Right renal cortex interstitium (tissue), 3 donors: ENCODE measurements at places on chromosomes 12 and 14. TPM values are rescaled to one million over a fixed set of nuclear protein-coding genes. Genes with fewer than 3 reads are reported as not detected.

Gene BDKRB2
- polyA plus RNA-seq, result 4.2 TPM

Gene KRT83
- not detected for polyA plus RNA-seq

Gene KRT3
- not detected for polyA plus RNA-seq

Gene BEST3
- polyA plus RNA-seq, result 0.32 TPM

Gene C1QL4
- 0.94 TPM for polyA plus RNA-seq

Gene TTC8
- polyA plus RNA-seq, result 35.9 TPM

Gene MYL6B
- polyA plus RNA-seq, result 177 TPM

Gene KRT74
- polyA plus RNA-seq, result not detected

Gene CCND2
- 42.2 TPM for polyA plus RNA-seq

DNA sequence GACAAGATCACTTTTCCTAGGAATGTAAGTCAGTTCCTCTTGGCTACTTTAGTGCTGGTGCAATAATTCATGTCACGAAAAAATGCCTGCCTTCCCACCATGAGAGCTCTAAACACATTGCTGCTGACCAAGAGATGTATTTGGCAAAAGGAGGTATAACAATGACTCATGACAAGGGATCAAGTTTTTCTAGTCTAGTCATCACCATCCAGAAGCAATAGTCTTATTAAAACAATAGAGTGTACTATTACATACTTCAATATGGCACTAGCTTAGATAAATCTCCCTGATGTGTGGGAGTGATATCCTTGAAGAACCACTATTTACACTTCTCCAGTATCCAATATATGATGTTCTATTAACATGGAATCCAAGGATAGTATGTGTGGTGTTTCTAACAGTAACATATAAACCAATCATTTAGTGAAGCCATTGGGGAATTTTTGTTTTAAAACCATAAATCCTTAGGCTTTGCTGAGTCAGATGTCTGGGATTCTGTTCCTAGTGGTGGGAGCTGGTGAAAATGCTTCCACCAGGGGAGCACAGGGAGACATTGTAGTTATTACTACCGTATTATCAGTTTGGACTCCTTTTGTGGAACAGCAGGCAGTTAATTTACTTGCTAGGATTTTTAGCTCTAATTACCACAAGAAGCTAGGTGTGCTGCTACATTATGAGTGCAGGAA is 1387.5 kb downstream of the LRFN5 start:
- no peak for DNase-seq

GRCh38 chr14:103115845-103116572 is 7.3 kb upstream of the TNFAIP2 start:
- no peak for DNase-seq

DNA sequence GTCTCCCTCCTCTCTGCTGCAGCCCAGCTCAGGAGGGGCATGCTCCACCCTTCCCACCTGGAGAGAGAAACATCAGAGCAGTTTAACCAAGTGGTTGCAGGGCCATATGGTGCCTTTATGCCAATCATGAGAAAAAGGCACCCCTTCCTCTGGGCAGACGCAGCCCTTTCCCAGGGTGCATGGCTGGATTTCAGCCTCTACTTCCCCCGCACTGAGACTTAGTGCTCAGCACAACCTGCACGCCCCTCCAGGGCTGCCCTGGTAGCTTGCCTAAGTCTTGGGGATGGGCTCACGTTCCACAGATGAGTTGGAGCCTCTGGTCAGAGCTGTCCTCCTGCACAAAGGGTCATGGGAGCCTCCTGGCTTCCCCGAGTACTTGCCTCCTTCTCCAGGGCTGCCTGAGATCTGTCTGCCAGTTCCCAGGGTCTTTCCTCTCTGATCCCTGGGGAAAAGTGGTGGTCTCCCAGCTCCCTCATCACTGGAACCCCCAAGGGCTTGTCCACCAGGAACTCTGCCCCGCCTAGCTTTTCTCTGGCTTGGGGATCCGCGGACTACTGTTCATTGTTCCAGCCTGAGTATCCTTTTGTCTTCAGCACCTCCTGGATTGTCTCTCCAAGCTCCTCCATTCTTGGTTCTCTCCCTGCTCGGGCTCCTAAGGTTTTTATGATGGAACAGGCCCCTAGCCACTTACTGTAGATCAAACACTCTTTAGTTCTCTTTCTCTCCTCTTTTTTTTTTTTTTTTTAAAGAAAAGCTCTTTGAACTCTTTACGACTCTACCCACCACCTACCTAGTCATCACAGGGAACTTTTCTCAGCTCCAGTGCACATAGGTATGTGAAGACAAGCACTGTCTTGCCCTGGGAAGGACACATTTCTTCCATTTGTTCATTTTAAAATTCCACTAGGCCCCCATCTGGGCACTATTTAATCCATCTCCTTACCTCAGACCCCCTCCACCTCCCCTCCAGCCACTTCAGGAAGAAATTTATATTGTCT is 6.1 kb upstream of the KRT74 start:
- DNase-seq, result no peak

GRCh38 chr12:4276524-4277204 is 3.1 kb downstream of the CCND2 start:
- DNase-seq, result peak; percentile 95

- DNase-seq, result no peak
Measured at GRCh38 chr12:12449533-12450025, 92.7 kb downstream of the BORCS5 start.

DNA sequence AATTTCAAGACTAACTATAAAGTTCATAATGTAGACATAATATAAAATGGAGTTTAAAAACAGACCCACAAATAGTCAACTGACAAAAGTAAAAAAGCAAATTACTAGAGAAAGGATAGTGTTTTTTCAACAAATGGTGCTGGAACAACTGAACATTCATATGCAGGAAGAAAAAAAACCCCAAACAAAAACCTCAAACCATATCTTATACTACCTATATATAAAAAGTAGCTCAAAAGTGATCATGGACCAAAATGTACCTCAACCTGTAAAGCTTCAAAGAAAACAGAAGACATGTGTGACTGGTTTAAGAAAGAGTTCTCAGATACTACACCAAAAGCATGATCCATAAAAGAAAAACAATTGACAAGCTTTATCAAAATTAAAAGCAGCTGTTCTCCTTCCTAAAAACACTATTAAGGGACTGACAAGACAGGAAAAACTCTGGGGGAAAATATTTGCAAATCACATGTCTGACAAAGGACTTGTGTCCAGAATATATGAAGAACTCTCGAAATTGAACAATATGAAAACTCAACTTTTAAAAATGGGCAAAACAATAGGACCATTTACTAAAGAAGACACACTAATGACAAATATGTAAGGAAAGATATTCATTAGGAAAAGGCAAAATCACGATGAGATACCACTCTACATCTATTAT is 22.7 kb upstream of the ARID4A start:
- DNase-seq, result no peak

GRCh38 chr12:94244165-94245133 is 96.1 kb downstream of the PLXNC1 start:
- DNase-seq, result no peak

- no peak for DNase-seq
Measured at GRCh38 chr12:5577211-5577612, 145.3 kb downstream of the NTF3 start.

- DNase-seq, result no peak
Measured at GRCh38 chr14:35159742-35160409, 37.5 kb downstream of the PRORP start.

DNA sequence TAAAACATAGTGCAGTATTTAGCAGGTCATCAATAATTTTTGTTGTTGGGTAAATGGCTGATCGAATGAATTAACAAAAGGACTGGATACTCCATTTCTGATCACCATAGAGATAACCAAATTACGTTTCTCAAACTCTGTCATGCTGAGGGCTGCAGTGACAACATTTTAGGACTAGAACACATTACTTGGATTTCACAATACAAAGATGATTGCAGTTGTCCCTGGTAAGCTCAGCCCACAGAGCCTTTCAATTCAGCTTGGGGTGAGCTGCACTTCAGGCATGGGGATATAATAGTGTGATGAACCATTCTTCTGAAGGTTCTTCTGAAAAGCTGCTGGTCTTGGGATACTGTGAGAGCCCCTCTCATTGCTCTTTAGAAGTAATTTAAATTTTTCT is 74.3 kb downstream of the FAR2 start:
- DNase-seq, result no peak

GRCh38 chr12:67070307-67070600 is 198.9 kb upstream of the CAND1 start:
- DNase-seq, result no peak

GRCh38 chr12:50003595-50003994 is 21.7 kb downstream of the RACGAP1 start:
- DNase-seq, result no peak

GRCh38 chr12:103571286-103571685 is 15.8 kb upstream of the STAB2 start:
- no peak for DNase-seq

- no peak for DNase-seq
Measured at GRCh38 chr14:74988131-74988530, 14.6 kb upstream of the EIF2B2 start.

DNA sequence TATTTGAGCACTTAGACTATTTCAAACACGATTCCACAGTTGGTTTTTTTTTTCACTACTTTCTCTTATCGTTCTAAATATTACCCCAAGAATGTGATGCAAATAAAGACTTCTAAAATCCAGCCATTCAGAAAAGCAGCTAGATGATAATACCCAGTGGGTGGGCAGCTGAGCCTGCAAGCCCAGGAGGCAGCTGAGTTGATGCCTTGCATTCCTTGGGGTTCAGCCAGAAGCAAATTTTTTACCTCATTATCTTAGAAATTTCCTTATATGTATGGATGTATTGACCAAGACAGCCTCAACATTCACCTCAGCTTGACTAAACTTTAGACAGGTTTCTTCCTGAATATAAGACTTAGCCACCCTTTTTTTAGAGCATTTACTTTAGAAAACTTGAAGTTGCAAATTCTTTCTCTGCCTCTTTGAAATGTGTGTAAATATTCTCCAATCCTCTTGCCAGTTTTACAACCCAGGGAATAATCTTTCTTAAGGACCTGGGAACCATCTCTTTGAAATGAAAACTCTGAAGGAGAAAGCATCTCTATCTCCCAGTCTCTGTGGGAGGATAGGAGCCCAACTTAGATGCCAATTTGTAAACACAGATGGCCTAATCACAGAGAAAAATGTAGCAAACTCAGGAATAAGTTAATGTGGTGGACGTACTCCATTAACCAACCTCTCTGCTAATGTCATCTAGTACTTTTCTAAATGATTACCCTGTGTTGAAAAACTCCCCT is 52.2 kb upstream of the ANP32D start:
- DNase-seq, result no peak

DNA sequence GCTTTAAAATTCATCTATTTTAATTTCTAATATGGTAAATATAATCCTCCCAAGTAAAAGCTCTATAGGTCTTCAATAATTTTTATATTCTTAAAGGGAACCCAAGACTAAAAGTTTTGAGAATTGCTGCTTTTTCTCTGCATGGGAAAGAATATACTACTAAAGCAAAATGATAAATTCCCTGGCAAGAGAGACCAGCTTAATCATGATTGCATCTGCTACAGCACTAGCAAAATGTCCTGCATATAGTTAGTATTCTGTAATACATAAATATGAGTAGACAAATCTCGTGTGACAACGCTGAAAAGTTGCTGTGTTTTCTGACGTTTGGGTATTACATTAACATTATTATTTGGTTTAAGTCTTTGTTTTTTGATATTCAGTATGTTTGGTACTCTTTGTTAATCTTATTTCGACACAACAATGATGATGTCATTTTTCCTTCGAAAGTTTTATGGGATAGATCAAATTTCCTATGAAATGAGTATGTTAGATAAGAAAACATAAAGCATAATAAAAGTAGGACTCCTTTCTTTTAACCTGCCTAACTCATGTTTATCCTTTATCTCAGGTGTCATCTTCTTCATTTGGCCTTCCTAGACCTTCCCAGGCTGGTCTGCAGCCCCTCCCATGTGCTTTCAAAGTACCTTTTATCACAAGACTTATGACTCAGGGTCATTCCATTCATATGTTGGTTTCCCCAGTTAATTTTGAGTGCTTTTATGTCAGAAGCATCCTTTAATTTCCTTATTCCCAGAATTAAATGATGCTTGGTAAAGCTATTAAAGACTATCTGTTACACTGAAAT is 321.9 kb downstream of the RAD51B start:
- DNase-seq, result no peak

- DNase-seq, result no peak
Measured at GRCh38 chr12:68482660-68483059, 128.0 kb upstream of the RAP1B start.

- DNase-seq, result no peak
Measured at GRCh38 chr12:113055594-113056380, 743 bp upstream of the DTX1 start.

DNA sequence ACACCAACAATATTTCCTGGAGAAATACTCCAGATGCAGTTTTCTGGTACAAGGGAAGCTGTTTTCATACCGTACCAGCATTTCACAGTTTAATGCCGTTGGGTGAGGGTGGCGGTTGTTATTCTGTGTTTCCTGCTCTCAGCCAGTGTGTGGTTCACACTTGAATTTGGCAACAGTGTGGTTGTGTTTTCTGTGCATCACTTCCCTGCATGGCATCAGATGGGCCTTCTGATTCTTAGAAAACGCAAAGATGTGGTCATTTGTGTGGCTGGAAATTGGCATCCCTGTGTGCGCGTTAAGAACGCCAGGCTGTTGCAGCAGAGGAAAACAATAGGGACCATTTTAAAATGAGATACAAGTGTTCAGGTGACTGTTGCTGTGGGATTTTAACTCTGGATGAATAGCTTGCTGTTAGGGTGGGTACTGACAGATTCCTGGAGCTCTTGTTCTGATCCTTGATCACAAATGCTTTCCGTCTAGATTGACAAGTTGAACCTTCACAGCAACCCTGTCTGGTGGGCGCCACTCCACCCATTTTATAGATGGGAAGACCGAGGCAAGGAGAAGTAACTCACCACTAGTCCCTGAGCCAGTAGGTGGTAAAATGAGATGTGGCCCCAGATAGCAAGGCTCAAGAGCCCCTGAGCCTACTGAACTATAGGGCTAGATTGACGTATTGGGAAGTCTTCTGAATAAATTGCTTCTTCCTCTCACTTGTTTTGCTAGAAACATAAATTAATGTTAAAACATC is 231.2 kb downstream of the CHST11 start:
- no peak for DNase-seq

- no peak for DNase-seq
Measured at GRCh38 chr14:22079766-22080165, 406.1 kb upstream of the OR4E1 start.

DNA sequence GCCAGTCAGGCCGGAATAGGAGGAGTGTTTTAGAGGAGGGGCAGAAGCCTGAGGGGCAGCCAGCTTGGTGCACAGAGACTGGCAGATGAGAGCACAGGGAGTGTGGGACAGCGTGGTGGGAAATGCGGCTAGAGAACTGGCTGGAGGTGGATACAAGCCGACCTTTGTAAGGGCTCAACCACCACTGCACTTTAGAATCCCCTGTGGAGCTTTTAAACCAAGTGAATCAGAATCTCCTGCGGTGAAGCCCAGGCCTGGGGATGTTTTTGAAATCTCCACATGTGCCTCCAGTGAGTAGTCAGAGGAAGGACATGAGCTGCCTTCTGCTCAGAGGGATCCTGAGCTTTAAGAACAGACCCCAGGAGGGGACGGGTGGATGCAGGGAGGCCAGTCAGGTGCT is 10.9 kb upstream of the PCED1B start:
- DNase-seq, result no peak

DNA sequence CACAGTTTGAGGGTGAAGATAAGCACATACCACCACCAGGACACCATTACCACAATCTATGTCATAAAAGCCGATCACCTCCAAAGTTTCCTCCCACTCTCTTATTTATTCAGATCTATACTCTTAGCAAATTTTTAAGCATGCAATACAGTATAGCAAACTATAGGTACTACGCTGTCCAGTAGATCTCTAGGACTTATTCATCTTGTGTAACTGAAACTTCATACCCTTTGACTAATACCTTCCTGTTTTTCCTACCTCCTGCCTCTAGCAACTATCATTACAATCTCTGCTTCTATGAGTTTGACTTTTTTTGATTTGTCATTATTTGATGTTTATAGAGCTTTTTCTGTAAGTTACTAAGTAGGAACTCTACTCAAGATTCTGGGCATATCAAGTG is 84.5 kb upstream of the MANSC4 start:
- no peak for DNase-seq
